ENCODE measurements at places on chromosomes 3 and 15. TPM values are rescaled to one million over a fixed set of nuclear protein-coding genes. Genes with fewer than 3 reads are reported as not detected.

The CKMT1B gene
- not detected for total RNA-seq

DNA sequence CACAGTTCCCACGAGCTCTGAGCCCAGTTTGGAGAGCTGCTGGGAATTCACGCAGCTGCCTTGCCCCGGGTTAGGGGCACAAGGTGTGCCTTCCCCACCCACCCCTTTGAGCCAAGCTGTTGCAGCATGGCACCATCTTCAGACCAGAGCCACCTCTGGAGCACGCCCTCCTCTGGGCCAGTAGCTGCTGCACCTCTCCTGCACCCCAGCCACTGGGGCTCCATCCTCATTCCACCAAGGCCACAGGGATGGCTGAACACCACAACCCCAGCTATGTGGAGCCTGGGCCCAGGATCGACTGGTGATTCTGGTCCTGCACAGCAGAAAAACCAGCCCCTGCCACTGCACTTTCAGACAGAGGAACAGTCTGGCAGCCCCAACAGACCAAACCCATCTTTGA lies 25.7 kb downstream of the TUBGCP5 start:
- peaks cover 11% of the 10 kb centered on the region for H3K36me3 ChIP-seq
- no peak overlapping the region for H3K4me3 ChIP-seq

The CHRM5 gene
- not detected for total RNA-seq

- no peak overlapping the region for H3K27ac ChIP-seq
- H3K27me3 ChIP-seq: no peaks in the 10 kb centered on the region
- DNase-seq: no peak
- H3K4me1 ChIP-seq: no peaks in the 10 kb centered on the region
Observed at GRCh38 chr3:65829228-65829627, 209.5 kb downstream of the MAGI1 start.

The AGTR1 gene
- not detected for total RNA-seq

DNA sequence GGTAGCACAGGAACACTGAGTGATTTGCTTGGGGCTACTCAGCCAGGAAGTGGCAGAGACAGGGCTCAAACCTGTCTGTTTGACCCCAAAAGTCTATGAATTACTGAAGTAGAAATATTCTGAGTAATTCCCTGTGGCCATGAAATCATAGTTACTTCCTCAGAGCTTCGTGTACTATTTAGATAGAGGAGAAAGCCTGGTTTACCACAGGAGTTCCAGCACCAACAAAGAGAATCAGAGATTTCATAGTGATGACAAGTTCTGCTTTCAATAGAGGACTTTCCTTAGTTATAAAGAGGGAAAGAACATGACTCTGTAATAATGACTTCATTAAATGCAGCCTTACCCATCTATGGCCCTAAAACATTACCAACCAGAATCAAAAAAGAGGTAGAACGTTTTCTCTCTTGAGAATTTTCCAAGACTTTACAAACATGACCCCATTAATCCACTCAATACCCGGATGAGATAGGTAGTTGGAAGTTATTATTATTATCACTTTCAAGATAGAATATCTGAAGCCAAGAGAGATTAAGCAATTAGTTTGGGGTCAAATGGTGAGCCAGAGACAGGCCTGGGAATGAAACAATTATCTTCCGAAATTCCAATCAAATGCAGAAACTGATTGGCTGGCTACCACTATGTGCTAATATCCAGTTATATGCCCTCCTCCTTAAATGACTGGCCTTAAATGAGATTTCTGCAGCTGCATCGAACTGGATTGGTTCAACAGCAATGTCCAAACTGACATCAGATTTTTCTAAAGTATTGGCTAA lies 13.6 kb upstream of the WNT5A start:
- H3K27ac ChIP-seq: no peak overlapping the region
- H3K27me3 ChIP-seq: no peaks in the 10 kb centered on the region
- no peaks in the 10 kb centered on the region for H3K36me3 ChIP-seq
- DNase-seq: no peak
- H3K4me1 ChIP-seq: no peaks in the 10 kb centered on the region

DNA sequence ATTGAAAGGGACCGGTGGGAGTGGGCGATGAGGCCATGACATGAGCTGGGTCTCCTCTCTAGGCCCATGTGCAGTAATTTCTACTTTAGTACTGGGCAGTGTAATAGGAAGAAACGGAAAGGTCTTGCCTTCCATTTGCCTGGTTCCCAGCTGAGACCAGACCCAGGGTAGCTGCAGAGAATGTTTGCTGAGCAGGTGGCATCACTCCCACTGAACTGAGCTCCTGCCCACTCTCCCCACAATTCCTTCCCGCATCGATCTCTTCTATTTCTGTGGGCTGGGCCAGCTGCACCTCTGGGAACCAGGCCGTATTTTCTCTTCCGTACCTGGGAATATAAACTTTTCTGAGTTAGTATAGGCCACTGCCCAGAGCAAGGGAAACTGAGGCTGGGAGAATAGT lies 15.8 kb downstream of the ESYT3 start:
- H3K4me1 ChIP-seq: no peaks in the 10 kb centered on the region
- no peak overlapping the region for H3K27ac ChIP-seq
- no peak overlapping the region for H3K4me3 ChIP-seq
- H3K36me3 ChIP-seq: no peaks in the 10 kb centered on the region
- H3K27me3 ChIP-seq: peaks cover 26% of the 10 kb centered on the region
- no peak for DNase-seq

DNA sequence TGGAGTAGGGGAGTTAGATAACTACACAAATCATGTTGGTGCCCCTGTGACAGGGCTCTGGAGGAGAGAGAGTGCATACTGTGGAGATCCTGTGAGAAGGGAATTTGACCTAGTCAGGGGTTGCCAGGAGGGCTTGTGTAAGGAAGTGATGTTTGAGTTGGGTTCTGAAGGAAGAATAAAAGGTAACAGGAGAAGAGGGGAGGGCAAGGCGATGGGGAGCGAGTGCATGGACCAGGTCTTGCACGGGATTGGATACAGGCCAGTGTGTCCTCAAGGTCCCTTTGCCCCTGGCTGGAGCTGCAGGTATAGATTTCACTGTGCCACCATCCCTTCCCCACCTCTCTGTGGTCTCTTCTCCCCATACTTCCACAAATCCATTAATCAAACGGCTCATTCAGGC lies 83.9 kb downstream of the RGMA start:
- peaks cover 25% of the 10 kb centered on the region for H3K36me3 ChIP-seq
- H3K4me3 ChIP-seq: peak overlapping the region; percentile 45
- H3K4me1 ChIP-seq: peaks cover 25% of the 10 kb centered on the region

DNA sequence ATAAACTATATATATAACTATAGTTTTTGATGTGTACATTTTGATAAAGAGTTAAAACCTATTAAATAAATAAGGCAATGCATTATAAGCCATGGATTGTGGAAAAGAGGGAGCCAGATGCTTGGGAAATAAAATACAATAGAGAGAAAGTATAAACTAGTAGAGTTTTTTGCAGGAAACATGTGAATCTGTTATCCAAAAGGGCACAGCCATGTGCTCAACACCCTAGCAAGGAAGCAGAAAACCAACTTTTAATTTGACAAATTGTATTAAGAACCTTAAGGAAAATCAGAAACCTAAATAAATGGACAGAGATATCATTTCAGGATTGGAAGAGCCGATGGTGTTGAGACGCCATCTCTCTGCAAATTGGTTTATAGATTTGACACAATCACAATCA lies 63.5 kb downstream of the ITGB5 start:
- no peak overlapping the region for H3K4me3 ChIP-seq
- peaks cover 46% of the 10 kb centered on the region for H3K27me3 ChIP-seq
- no peak for DNase-seq

GRCh38 chr15:63392361-63393009 lies 10.8 kb upstream of the CA12 start:
- peaks cover 2% of the 10 kb centered on the region for H3K4me1 ChIP-seq
- peaks cover 80% of the 10 kb centered on the region for H3K27me3 ChIP-seq
- DNase-seq: no peak
- H3K4me3 ChIP-seq: peak overlapping the region; percentile 59
- H3K36me3 ChIP-seq: peaks cover 8% of the 10 kb centered on the region

The GPR27 gene
- total RNA-seq: 1.0 TPM

The DUOXA1 gene
- total RNA-seq: not detected

GRCh38 chr3:127427156-127427555 lies 139.3 kb upstream of the PRR20G start:
- peaks cover 76% of the 10 kb centered on the region for H3K27me3 ChIP-seq
- peaks cover 5% of the 10 kb centered on the region for H3K4me1 ChIP-seq
- H3K36me3 ChIP-seq: no peaks in the 10 kb centered on the region
- no peak for DNase-seq
- no peak overlapping the region for H3K4me3 ChIP-seq

The CCDC54 gene
- not detected for total RNA-seq

DNA sequence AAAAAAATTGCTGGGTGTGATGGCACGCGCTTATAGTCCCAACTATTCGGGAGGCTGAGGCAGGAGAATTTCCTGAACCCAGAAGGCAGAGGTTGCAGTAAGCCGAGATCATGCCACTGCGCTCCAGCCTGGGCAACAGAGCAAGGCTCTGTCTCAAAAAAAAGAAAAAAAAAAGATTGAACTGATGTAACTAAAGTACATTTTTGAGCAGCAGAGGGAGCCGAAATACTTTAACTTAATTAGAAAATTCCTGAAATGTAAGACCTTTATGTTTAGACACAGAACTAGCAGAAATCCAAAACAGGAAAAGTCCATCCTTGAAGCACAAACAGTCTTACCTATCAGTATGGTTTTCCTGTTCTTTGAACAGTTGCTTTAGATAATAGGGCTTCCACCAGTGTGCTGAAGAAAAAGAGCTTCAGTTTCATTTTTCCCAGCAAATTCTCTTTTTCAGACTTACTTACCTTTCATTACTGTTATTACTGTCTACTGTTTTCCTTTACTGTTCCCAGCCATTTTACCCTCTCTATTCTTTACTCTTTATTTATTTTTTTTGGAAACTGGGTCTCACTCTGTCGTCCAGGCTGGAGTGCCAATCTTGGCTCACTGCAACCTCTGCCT lies 33.4 kb upstream of the ZNF609 start:
- H3K27me3 ChIP-seq: no peaks in the 10 kb centered on the region
- DNase-seq: no peak
- no peak overlapping the region for H3K4me3 ChIP-seq
- H3K4me1 ChIP-seq: peaks cover 24% of the 10 kb centered on the region
- H3K36me3 ChIP-seq: peaks cover 5% of the 10 kb centered on the region

DNA sequence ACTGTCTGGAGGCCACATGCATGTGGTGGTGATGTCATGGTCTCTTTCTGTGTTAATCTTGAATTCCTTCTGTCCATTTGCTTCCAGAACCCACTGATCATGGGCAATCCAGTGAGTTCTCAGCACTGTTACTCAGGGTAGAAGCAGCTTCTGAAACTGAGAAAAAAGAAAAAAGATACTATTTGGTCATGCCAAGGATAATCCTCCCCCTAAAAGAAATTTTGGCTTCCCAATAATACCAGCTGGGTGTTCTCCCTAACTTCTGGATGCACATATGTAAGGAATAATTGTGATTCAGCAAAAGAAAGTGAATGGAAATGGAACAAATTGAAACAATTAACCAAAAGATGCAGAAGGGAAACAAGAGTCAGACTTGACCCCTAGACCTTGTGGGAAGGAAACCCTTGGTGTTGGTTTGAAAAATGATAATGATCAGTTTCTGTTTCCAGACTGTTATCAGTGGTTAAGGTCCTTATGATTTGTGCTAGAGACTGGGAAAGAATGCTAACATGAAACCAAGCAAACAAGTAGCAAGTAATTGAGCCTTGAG lies 92.3 kb downstream of the RBMS3 start:
- no peak overlapping the region for H3K27ac ChIP-seq
- no peaks in the 10 kb centered on the region for H3K27me3 ChIP-seq
- H3K4me3 ChIP-seq: no peak overlapping the region
- no peaks in the 10 kb centered on the region for H3K4me1 ChIP-seq

The EAF2 gene
- total RNA-seq: 7.6 TPM

DNA sequence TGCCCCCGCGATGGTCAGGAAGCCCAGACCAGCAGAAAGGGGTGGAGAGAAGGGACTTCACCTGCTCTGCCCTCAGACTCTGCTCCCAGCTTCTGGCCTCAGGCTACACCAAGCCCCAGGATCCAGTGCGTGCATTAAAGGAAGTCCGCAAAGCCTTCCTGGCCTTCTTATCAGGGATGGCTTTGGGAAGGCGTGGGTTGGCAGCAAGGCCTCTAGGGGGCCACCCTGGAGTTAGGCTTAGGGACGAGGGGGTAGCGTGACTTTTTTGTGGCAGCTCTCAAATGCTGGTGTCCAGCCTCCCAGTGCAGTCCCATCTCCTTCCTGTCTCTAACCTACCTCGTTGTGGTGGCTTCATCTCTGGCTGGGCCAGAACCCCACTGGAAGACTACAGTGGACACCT lies 18.9 kb upstream of the RPL29 start:
- peaks cover 4% of the 10 kb centered on the region for H3K4me1 ChIP-seq
- no peak for DNase-seq

GRCh38 chr15:91465696-91466095 lies 365.6 kb downstream of the SV2B start:
- no peaks in the 10 kb centered on the region for H3K36me3 ChIP-seq
- H3K4me1 ChIP-seq: peaks cover 24% of the 10 kb centered on the region
- no peak for DNase-seq
- H3K4me3 ChIP-seq: no peak overlapping the region
- H3K27me3 ChIP-seq: no peaks in the 10 kb centered on the region

The TM4SF1 gene
- 0.83 TPM for total RNA-seq

DNA sequence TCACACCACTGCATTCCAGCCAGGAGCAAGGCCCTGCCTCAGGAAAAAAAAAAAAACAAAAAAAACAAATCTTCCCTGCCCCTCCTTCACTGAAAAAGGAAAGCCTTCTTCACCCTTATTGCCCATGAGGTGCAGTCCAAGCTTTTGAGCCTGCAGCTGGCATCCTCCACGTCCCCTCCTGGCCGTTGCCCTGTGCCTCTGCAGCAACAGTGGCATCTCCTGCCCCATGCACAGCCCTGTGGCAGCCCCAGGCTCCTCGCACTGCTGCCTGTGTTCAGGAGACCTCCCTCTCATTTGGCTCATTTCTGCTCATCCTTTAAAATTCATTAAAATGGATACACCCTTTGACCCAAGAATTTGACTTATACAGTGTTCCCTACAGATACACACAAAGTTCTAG lies 72.7 kb upstream of the PLXNA1 start:
- H3K4me1 ChIP-seq: peaks cover 33% of the 10 kb centered on the region
- peaks cover 3% of the 10 kb centered on the region for H3K36me3 ChIP-seq
- H3K27ac ChIP-seq: peak overlapping the region; percentile 94
- peak overlapping the region; percentile 21 for H3K4me3 ChIP-seq

The RGMA gene
- total RNA-seq: not detected

DNA sequence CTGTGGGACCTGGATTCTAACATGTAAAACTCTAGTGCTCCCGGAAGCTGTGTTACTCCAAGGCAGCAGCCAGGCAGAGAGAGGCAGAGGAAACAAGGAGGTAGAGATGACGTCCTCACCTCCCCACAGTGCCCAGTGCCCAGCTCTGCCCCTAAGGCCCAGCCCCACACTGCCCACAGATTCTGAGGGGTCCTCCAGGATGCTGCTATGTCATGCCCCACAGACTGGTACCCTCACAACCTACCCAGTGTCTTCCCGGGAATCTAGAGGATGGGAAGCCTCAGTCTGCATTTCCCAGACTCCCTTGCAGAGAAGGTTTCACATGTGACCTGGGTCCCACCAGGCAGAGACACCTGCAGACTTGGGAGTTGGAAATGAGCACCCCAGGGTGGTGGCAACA lies 75.9 kb upstream of the PCSK6 start:
- H3K36me3 ChIP-seq: no peaks in the 10 kb centered on the region
- H3K4me1 ChIP-seq: no peaks in the 10 kb centered on the region
- no peak overlapping the region for H3K27ac ChIP-seq
- H3K27me3 ChIP-seq: peaks cover 62% of the 10 kb centered on the region
- H3K4me3 ChIP-seq: no peak overlapping the region

Data from T-helper 17 cell (primary cell).